Activated effector memory CD4-positive, alpha-beta T cell treated with anti-CD3 and anti-CD28 coated beads, Interleukin-2, amount 50 U/mL, for 16 hours (primary cell): ENCODE measurements at places on chromosomes 1 and 21.

DNA sequence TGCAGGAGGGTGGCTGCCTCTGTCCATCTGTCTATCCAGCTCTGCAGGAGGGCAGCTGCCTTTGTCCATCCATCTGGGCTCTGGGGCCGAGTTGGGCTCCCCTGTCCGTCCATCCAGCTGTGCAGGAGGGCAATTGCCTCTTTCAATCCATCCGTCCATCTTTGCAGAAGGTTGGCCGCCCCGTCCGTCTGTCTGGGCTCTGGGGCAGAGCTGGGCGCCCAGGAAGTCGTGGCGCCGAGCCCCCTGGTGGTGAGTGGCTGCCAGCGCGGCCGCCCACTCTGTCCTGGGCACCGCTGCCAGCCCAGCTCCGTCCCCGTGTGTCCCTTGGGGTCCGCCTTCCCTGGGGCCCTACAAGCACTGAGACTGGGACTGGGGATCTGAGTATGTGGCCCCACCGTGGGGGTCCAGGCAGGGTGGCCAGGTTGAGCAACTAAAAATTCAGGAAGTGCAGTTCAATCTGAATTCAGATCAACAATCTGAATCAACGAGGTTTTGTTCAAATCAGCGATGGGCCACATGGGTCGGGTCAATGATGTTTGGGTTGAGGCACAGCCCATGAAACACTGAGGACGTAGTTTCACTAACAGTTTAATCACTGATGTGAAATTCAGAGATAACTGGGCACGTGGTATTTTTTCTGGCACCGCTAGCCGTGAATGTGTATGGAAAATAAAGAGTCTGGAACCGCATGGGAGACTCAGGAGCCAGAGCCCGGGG lies 99.1 kb upstream of the ACTRT2 start:
- DNase-seq: peak; percentile 76

DNA sequence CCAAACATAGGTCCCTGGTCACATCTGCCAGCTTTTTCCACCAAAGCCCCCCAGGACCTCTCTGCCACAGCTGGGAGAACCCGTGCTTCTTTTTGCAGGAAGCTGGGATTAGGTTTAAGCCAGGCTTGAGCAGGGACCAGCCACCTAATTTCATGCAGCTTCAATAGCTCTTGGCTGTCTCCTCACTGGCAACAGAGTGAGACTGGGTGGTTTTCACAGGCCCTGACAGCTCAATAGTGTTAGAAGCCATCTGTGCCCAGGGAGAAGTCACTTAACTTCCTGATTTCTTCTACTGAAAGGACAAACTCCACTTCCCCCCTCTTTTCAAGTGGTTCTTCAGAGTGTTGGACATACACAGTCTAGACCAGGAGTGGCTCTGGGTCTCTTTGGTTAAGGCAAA lies 20.4 kb upstream of the SRSF4 start:
- no peak for DNase-seq

- DNase-seq: no peak
Measured at GRCh38 chr1:206939841-206940587, 6.3 kb downstream of the PIGR start.

DNA sequence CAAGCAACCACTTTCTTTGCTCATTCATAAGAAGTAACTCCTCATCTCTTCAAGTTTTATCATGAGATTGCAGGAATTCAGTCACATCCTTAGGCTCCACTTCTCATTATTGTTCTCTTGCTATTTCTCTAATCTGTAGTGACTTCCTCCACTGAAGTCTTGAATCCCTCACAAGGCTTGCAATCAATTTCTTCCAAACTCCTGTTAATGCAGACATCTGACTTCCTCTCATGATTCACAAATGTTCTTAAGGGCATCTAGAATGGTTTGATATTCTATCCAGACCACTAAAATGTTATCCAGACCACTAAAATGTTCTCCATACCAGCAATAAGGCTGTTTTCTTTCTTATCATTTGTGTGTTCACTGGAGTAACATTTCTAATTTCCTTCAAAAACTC lies 528.1 kb downstream of the DPYD start:
- DNase-seq: no peak

DNA sequence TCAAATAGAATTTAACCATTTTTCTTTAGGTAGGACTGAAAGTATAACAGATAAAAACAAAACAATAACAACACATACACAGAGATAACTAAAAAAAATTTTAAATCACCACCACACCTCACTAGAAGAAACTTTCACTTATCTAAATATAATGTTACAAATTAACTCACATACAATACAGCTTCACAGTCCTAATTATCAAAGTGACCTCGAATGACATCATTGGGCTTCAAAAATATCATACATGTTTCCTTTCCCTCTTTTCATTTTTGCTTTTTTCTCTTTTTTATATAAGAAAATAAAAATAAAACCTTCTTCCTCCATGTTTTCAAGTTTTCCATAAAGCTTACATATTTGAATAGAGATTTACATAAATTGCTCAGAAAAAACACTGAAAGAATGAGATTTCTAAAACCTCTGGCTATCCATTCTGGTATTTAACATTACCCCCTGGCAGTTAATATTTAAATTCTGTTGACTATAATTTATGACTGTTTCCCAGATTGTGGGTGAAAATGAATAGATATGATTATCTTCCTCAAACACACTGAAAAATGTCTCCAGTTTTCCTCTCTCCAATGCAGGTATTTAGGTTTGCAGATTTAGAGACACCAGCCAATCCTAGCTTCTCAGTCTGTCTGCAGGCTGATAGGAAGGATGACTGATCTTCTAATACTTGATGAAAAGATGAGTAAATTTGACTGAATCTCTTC lies 40.5 kb upstream of the SLC19A2 start:
- DNase-seq: no peak

- DNase-seq: no peak
Measured at GRCh38 chr1:65021795-65022194, 55.4 kb upstream of the JAK1 start.

DNA sequence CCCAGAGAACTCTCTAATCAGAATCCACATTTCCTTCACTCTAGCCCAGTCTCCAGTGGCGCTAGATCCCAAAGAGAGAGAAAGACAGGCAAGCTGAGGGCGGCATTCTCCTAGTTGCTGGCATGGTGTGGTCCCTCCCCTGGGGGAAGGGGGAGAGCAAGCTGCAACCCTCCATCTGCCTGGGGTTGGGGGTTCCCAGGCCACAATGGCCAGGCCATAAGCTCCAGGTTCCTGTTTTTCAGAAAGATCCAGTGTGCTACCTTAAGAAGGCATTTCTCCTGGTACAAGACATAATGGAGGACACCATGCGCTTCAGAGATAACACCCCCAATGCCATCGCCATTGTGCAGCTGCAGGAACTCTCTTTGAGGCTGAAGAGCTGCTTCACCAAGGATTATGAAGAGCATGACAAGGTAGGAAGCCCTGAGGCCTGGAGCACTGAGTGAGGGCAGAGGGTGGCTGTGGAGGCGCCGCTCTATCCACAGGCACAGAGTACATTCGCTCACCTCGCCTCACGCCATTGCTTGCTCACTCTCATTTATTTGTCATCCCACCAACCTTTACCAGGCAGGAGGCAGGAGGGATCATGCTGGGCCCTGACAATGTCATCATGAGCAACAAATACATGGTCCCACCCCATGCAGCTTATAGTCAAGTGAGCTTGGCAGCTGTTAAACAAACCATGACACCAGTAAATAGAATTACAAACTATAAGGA lies 6.6 kb downstream of the CSF1 start:
- DNase-seq: peak; percentile 13

GRCh38 chr1:22089787-22090186 lies 37.3 kb downstream of the CDC42 start:
- no peak for DNase-seq

DNA sequence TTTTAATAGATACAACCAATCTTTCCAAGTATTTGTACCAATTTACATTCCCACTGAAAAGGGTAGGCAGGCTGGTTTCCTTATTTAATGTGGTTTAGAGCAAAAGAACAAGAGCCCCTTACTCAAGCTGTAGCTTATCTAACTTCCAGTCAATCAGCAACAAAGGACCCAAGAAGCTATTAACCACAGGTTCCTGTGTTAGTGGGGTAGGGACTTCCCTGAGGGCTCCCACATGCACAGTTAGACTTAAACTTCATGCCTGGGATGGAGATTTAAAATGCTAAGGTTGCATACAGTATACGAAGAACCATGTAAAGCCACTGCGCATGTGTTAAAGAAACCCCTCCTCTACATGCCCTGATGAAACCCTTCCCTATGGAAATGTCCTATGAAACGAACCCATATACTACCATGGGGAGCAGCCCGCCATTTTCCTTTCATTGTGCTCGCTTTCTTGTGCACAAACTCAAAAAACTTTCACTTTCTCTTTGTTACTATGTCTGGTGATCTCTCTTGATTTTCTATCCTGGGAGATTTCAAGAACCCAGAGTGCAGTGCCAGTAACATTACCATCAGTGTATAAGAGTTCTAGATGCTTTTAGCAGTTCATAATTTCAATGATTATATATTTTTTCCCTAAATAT lies 23.3 kb upstream of the ST6GALNAC5 start:
- DNase-seq: no peak

DNA sequence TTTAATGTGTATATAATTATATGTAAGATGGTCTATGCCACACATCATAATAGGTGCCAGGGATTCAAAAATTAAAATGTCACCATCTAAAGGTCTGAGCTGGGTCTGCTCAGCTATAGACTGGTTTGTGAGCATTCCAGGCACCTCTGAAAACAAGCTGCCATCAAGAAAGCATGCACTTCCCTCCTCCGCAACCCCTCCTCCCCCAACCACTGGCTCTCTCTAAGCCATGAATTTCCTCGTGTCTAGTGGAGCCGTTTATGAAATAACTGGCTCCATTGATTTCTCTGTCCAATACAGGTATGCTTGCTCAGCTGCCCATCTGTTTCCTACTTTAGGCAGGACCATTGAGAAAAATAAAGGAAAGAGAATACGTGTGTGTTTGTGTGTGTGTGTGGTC lies 522.6 kb upstream of the PLXNA2 start:
- no peak for DNase-seq

GRCh38 chr1:10979483-10979920 lies 33.0 kb upstream of the TARDBP start:
- no peak for DNase-seq

DNA sequence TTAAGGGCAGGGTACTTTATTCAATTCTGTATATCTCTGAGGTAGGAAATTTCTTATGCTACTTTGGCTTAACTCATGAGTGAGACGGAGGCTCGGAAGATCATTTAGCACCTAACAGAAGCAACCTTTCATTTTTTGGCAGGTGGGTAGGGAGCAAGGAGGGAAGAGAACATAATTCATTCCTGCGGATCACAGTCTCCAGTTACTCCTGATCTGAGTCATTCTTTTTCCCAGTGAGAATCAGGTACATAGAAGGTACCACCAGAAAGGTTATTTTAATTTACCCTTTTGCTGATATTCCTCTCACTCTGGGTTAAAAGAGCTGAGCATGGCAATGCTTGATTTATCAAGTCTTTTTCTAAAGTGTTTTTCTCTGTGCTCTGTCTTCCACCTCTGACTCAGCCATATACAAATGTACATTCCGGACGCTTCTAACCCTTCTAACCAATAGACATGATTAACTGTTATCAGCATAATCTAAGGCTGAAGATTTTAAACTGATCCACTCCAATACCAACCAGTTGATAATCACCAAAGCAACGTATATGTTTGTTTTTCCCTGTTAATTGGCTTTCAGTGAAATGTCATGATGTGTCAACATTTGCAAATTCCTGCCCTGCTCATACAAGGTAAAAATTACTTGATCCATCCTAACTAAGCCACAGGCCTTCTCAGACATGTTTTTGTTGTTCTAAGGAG lies 271.7 kb downstream of the DUSP10 start:
- no peak for DNase-seq

GRCh38 chr1:58189453-58189852 lies 357.1 kb downstream of the OMA1 start:
- no peak for DNase-seq

- no peak for DNase-seq
Measured at GRCh38 chr21:25385911-25386474, 221.3 kb downstream of the MRPL39 start.

GRCh38 chr1:31434979-31435378 lies 22.0 kb downstream of the SERINC2 start:
- DNase-seq: peak; percentile 43

- DNase-seq: no peak
Measured at GRCh38 chr1:244794071-244794470, 41.4 kb upstream of the COX20 start.

- DNase-seq: no peak
Measured at GRCh38 chr1:50851466-50851865, 108.6 kb downstream of the FAF1 start.

GRCh38 chr1:198910816-198911215 lies 272.0 kb downstream of the PTPRC start:
- DNase-seq: no peak
